Activated T-cell treated with anti-CD3 and anti-CD28 coated beads, Interleukin-2, amount 50 U/mL, for 1 hour (primary cell): ENCODE measurements at places on chromosomes 1 and 21.

GRCh38 chr1:29251164-29252124, 15.1 kb downstream of the PTPRU start:
- DNase-seq, result no peak

DNA sequence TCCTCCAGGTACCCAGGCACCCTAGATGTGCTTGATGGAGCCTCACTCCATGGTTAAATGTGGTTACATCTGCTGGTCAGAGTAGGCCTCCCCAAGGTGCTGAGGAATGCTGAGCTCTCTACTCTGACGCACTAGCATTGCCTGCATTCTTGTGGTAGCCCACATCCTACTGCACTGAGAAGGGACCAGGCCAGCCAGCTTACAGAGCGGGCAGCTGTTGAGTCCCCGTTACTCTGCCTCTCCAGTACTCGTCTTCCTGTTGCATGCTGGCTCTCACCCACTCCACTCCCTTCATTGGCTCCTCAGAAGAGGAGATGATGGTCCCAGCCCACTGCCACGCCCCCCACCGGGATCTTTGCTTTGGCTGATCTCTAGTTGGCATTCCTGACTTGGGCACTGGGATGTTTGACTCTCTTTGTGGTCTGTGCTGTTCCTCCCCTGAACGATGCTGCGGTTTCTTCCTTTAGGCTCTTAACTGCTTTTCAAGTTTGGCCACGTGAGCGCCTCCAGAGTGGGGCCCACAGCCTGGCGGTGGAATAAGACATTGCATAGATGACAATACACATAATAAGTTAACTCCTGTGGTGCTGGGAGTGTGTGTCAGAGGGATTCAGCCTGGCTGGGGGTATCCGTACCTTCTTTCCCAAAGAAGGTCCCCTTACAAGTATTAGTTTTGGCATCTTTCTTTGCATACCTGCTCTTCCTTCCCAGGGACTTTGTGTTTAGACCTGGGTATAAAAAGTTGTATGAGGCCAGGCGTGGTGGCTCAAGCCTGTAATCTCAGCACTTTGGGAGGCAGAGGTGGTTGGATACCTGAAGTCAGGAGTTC, 18.6 kb downstream of the AZIN2 start:
- DNase-seq, result peak; percentile 70

GRCh38 chr1:172616636-172617035, 42.3 kb upstream of the FASLG start:
- DNase-seq, result no peak

GRCh38 chr1:223837206-223837605, 8.5 kb downstream of the TP53BP2 start:
- DNase-seq, result no peak

- no peak for DNase-seq
Observed at GRCh38 chr1:114691061-114691460, 4.3 kb downstream of the AMPD1 start.

DNA sequence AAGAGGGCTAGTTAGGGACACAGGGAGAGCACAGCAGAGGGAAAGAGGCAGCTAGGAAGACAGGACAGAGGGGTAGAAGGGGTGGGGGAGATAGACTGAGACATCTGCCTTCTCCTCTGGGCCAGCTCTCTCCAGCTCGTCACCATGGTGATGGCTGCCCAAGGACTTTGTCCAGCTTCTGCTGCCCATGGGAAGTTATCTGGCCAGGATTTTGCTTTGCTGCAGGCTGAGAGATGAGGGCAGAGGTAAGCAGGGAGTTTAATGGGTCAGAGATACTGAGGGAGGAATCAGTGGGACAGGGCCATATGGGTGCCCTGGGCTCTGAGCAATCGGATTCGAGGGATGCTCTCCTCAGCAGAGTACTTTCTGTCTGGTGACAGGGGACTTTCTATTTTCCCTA, 34.5 kb upstream of the GPR37L1 start:
- no peak for DNase-seq

DNA sequence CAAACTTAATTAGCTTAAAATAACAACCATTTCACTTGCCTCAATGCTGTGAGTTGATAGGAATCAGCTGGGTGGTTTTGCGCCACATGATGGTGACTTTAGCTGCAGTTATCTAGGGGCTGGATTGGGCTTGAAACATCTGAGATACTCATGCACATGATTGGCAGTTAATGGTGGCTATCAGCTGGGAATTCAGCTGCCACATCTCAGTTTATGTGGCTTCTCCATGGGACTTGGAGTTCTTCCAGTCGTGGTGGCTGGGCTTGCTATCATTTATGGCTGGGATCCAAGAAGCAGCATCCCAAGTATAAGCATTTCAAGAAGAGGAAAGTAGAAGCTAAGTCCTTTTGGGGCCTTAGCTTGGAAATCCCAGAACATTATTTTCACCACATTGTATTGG, 36.4 kb downstream of the PDC start:
- DNase-seq, result no peak

DNA sequence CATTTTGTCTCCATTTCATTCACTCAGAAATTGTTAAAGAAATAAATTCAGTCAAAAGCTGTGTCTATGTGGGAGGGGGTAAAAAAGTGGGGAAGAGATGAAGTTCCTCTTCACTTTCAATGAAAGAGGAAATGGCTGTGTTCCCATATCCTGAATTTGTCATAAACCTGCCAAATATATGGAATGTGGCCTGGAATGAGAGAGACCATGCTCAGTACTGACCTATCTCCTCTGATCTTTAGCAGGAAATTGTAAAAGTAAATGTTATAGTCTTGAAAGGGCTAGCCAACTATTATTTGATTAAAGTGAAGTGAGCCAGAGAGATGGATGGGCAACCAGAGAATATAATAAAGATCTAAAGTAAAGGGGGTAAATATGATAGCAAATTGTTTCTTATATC, 130.3 kb upstream of the C21orf91 start:
- no peak for DNase-seq

- DNase-seq, result no peak
Observed at GRCh38 chr1:247551721-247552120, 2.8 kb downstream of the GCSAML start.

DNA sequence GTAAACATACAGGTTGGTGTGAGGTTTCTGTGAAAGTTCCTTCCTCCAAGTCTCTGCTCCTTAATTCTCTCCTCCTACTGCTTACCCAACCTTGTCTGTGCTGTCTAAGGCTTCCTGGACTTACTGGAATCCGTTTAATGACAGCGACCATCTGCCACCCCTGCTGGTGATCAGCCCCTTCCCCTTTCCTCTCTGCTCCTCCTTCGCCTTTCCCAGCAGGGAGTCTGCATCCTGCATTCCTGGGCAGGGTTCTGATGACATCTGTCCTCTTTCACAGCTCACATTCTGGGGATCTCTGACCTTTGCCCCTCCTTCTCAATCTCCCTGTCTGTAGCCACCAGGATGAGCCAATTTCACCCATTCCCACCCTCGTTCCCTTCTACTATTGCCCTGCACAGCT, 66.5 kb downstream of the KIRREL1 start:
- no peak for DNase-seq

DNA sequence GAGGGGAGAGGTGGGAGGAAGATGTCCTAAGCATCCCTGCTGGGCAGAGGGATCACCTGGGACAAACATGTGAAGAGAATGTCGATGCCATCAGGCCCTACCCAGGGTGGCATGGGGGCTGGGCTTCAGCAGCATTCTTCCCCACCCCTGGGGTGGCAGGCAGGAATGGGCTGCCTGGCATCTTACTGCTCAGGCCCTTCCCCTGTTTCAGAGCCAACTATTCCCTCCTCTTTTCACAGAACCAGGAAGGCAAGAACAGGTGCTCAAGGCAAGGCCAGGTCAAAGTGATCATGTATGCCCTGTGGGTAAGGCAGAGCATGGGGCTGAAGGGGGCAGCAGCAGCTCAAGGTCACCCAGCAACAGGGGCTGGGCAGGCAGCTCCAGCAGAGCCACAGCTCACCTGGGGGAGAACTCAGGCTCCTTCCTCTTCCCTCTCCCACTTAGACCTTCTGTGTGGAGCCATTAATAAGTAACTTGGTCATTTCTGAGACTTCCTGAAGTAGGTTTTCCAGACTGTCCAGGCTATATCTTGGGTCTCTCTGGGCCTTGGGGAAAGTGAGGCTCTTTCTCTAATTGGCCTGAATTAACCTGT, 56.4 kb downstream of the ELK4 start:
- no peak for DNase-seq

GRCh38 chr1:173451981-173452380, 25.2 kb upstream of the PRDX6 start:
- no peak for DNase-seq

- DNase-seq, result no peak
Observed at GRCh38 chr1:36522021-36522420, 39.3 kb upstream of the CSF3R start.

GRCh38 chr1:110412576-110412975, 5.1 kb upstream of the LAMTOR5 start:
- peak; percentile 64 for DNase-seq

DNA sequence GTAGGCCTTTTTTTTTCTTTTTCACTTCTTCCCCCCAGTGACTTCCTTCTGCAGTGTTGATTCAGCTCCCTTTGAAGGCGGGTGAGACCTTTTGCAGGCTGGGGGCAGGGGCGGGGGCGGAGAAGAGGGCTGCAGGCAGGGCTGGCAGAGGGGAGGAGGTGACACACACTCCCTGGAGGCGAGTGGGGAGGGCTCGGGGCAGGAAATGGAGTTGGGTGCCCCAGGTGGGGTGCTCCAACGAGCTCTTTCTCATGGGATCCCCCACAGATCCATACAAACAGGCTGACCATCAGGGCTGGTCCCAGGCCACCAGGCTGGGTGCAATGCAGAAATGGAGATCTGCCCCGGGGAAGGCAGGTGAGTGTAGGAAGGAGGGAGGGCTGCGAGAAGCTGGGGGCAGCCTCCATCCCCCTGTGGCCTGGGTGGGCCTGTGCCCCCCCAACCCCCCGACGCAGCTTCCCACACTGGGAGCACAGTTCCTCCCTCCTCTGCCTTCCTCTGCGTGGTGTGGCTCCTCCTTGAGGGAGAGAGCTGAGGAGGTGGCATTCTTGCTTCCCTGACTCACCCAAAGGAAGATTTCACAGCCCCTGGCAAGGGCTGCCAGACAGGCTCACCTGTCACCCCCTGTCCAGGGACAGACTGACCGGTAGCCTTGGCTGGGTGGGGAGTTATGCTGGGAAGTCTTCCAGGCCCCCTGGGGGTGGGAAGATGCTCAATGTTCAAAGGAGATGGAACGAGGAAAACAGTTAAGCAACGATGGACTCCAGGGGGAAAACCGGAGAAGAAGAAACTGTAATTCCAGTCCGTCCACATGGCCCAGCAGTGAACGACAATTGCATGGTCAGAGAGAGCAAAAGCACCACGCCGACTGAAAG, 7.1 kb upstream of the ITGB2 start:
- peak; percentile 84 for DNase-seq

DNA sequence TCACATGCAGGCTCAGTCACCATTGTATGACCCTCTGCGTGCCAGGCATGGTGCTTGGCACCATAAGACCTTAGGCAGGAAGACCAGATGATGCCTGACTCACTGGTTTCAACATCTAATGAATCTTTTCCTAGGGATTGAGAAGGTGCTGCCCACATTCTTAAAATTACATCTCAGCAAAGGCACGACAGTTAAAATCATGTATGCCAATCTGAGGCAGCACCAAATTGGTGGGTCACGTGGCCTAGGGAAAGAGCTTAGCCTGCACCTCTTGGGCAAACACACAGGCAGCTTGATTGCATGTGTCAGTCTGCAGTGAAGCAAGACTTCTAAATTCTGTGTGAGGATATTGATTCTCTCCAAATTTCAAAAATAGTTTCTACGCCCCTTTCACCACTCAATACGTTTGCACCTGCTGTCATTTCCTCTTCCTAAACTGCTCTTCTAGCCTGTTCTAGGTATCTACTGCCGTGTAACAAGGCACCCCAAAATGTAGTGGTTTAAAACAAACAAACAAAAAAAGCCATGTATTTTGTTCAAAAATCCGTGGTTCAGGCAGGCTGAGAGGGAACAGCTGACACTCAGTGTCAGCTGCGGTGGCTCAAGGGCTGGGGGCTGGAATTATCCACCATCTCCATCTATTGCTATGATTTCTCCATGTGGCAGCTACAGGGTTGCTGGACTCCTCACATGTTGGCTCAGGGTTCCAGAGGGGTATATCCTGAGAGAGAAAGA, 160.2 kb upstream of the FGGY start:
- DNase-seq, result no peak

DNA sequence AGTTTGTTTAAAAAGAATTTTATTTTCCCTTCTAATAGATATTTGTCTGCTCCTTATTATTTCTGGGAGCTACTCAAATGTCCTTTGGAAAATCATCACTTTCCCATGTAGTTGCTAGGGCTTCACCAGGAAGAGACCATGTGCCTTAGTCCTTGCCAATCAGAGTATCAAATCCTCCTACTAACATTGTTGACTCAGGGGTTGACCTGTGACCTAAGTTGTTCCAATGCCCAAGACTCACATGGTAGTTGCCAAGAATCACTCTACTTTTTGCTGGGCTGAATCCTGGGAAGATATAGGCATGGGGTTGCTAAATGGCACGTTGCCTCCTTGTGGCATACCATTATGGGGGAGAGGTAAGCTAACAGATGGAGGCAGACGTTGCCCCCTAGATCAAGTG, 58.2 kb upstream of the FOXD3 start:
- no peak for DNase-seq

DNA sequence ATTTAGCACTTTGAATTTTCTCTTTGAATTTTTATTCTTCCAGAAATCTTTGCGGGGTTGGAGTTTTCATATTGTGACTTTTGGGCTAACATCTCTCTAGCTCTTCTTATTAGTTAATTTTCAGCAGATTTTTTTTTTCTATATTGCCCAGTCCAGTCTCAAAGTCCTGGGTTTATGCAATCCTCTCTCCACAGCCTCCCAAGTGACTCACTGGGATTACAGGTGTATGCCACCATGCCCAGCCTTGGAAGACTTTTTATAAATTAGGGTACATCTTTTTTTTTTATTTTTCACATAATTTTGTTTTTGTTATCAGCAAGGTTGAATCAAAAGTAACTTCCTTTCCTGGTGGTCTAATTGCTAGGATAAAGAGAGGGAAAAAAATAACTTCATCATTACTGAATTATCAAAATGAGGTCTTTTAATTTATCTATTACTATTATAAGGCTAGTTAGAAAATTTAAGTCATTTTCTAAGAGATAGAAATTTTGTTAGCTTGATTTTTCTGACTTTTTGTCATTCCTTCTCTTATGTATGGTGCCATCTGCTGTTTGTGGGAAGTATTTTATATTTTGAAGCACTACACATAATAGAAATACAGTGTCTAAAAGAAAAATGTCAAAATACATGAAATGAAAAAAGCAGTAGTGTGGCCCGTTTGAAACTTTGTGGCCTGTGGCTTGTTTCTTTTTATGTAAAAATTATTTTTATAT, 273.4 kb upstream of the CACYBP start:
- no peak for DNase-seq

DNA sequence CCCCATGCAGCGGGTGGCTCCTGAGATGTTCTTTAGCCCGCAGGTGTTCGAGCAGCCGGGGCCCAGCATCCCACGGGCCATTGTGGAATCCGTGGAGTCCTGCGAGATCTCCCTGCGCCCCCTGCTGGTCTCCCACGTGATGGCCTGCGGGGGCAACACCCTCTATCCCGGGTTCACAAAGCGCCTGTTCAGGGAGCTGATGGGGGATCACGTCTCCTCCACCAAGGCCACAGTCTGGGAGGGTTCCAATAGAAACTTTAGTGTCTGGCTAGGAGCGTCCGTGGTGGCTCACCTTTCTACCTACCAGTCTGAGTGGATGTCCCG, 71.0 kb downstream of the ACTL8 start:
- DNase-seq, result no peak

GRCh38 chr1:30397576-30397975, 325.8 kb downstream of the MATN1 start:
- DNase-seq, result no peak
